Activated CD4-positive, alpha-beta T cell treated with anti-CD3 and anti-CD28 coated beads, Interleukin-2, Interleukin-6, amounts not matched to agents 100 ng/mL and 50 ng/mL, durations not matched to agents 16 hours and 8 hours (primary cell): ENCODE measurements at places on chromosomes 11 and 22.

DNA sequence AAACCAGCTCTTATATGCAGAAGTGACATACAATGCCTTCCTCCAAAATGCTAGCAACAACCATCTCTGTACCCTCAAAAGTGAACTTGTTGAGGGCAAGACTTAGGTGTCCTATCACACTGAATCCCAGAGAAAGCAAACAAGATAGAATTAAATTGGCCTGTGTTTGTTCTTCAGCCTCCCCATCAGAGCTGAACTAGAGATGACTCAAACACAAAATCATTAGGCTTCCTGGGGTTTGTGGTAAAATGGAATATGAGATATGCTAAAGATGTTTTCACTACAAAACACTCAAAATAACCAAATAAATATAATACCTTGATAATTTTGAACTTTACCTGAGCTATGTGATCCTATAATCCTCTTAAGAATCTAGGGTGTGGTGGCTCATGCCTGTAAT, 31.6 kb downstream of the ZNF214 start:
- no peak for DNase-seq

DNA sequence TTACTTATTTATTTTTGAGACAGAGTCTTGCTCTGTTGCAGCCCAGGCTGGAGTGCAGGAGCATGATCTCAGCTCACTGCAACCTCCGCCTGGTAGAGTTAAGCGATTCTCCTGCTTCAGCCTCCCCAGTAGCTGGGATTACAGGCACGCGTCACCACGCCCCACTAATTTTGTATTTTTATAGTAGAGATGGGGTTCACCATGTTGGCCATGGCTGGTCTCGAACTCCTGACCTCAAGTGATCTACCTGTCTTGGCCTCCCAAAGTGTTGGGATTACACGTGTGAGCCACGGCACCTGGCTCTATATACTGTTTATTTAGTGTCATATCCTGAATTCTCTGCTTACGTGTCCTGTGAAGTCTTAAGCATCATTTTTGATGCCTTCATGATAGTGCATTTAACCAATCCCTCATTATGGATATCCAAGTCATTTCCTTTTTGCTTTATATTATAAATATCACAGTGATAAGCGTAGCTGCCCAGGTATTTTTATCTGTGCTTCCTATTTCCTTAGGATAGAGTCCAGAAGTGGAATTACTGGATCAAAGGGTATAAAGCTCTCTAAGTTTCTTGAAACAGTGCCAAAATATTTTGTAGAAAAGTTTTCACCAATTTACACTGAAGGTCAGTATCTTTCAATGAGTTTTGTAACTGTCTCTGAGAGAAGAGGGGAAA, 871 bp upstream of the SIDT2 start:
- no peak for DNase-seq

DNA sequence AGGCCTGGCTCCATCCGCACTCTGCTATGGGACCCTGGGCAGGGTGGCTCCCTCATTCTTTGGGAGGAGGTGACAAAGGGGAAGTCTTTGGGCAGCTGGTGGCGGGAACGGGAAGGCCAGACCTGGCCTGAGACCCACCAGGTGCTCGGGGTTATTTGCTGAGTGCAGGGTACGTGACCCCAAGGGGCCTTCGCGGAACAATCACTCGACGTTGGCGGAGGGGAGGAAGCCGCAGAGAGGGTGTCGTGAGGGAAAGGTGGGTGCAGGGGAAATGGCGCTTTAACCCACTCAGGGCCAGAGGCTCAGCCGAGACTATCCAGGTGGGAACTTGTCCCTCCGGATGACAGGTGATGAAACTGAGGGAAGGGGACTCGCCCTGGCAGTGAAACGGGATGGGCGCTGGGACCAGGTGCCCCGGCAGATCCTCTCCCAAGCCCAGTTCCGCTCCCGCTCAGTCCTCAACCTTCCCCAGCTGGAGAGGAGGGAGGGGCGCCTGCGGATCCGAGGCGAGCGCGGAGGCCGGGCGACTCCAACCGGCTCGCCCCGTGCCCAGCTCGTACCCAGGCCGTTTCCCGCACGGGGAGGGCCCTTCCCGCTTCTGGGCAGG, 911 bp downstream of the A4GALT start:
- DNase-seq, result no peak

DNA sequence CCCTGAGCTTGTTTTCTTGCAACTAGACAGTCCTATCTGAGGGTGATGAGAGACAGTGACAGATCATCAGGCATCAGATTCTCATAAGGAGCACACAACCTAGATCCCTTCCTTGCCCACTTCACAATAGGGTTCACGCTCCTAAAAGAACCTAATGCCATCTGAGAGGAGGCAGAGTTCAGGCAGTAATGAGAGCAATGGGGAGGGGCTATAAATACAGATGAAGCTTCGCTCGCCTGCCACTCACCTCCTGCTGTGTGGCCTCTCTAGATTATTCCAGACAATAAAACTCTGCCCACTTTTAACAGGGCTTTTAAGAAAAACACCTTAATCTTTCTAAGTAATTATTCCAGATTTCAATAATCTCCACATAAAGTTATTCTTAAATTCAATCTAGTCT, 43.9 kb upstream of the PAK1 start:
- DNase-seq, result no peak

GRCh38 chr11:27300974-27301373, 62.0 kb downstream of the CCDC34 start:
- DNase-seq, result peak; percentile 31

GRCh38 chr11:101306721-101307120, 177.1 kb upstream of the PGR start:
- DNase-seq, result no peak

DNA sequence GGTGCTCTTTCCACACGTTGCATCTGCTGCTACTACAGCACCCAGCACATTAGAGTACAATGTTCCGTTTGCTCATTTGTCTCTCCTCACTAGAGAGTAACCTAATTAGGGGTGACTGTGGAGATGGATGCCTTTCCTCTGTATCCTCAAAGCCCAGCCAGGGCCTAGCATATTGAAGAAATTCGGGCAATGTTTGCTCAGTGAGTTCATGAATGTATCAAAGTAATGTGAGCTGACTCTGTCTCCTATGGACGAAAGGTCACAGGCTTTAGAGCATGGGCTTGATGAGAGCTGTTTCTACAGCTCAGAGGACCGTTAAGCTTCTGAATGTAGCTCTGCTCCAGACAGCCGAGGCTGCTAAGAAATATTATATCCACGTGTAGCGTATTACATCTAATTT, 67.5 kb downstream of the C11orf58 start:
- DNase-seq, result no peak

DNA sequence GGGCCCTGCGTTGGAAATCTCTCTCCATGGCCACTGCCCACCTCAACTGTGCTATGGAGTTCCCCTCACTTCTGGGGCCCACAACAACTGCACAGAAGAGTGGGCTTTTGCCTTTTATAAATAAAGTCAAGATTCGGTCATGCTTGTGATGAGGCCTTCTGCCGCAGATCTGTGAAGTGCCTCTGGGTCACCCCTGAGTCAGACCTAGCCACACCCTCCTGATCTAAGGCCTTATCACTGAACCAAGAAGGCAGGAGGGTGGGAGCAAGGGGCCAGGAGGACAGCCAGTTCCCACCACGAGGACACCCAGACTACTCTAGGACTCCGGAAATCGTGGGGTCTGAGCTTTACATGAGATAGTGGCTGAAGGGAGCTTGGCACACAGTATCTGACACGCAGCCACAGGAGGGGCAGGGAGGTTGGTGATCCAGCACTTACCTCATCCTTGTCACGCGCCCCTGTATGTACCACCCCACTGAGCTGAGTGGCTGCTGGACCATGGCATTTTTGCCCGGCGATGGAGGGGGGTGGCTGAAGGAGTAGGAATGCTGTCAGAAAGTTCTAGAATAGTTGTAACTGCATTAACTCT, 115.7 kb downstream of the ABTB2 start:
- DNase-seq, result no peak

GRCh38 chr11:75356613-75357012, 5.2 kb upstream of the ARRB1 start:
- no peak for DNase-seq

- no peak for DNase-seq
Observed at GRCh38 chr11:1510928-1511327, 24.3 kb upstream of the MOB2 start.

GRCh38 chr22:41917903-41918791, 3.3 kb upstream of the SHISA8 start:
- DNase-seq, result no peak

- no peak for DNase-seq
Observed at GRCh38 chr22:20625270-20625669, 117.9 kb downstream of the MED15 start.

DNA sequence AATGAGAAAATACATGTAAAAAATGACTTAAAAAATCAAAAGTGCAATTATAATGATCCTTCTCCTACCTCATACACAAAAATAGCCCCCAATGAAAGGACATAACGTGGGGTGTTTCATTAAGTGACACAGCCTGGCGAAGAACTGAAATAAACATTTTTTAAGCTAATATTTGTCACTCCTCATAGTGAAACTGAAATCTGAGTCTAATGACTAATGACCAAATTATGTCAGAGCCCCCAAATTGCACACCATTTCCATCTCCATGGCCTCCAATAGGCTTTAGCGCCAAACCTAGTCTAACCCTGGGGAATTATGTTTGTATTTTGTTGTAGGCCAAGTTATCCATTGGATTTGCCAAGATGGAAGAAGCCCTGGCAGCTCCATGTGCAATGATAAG, 119.1 kb downstream of the WT1 start:
- DNase-seq, result no peak

DNA sequence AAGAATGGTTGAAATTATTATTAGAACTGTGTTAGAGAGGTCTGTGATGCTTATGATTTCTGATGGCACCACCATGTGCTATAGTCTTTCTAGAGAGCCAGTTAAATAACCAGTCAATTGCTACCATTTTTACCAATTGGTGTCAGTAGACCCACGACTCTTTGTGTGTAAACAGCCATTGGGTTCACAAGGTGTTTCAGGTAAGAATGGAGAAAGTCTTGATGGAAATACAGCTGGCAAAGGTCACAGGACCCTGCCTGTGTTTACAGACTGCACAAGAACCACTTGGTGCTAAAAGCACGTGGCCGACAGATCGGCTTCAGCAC, 30.5 kb upstream of the OR10G7 start:
- no peak for DNase-seq

DNA sequence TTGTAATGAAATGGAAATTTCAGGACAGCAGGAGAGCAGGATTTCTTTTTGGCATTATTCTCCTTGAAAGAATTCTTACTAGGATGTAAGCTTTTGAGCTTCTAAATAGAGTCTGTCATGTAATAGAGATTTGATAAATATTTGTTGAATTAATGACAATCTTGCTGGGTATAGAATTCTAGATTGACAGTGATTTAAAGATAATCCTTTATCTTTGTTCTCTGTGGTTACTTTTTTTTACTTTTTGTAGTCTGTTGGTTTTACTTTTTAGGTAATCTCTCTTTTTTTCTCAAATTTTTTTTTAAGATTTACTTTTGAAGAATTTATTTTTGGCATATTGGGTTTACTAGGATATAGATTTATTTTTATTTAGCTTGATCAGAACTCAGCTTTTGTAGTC, 54.8 kb downstream of the TMEM135 start:
- DNase-seq, result no peak

DNA sequence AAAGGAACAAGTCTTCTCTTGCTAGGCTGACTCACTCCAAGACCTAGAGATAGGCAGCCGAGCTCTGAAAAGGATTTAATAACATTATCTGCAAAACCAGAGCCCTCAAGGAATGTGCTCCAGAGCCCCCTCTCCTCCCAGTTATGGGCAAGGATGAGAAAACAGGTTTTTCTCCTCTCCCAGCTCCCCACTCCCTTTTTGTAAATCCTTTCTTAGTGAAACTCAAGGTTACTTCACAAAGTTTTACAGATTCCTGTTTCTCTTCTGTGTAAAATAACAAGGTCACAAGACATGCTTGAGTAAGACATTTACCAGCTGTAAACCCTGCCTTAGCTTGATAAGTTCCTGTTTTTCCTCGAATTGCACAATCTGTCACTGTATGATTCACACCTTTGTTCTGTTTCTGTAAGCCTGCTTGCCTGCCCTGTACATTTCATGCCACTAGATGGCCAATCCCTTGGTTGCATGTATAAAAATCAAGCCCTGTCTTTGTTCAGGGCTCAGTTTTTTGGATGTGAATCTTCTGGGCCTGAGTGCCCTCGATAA, 489.4 kb downstream of the KCNA4 start:
- DNase-seq, result peak; percentile 34

DNA sequence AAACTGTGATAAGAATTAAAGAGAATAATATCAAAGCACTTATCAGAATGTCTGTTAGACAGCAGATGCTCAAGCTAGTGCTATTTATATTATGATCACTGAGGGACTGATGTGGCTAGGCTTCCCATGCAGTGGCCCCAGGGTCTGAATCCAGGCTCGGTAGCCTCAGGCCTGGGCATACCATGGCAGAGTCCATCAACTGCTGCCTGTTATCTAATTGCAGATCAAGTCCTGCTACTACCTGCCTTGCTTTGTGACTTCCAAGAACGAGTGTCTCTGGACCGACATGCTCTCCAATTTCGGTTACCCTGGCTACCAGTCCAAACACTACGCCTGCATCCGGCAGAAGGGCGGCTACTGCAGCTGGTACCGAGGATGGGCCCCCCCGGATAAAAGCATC, 57.5 kb downstream of the TIMP3 start:
- DNase-seq, result no peak
